ENCODE measurements at places on chromosomes 11 and 22.

DNA sequence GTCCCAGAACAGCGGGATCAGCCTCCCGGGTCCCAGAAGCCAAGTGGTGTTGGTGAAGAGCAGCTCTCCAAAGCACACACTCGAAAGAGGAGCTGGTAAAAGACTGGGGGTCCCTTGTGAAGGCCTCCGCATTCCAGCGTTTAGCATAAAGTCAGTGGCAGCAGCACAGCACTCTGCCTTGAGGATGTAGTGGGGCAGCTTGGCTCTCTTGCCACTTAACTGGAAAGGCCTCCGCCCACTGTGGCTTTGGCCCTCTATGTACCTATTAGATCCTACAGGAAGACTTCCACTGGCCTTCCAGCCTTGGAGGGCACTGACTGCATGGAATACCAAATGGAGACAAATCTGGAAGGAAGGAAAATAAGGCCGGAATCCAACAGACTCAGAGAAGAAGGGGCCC, 1455.3 kb downstream of the BRD1 start:
- no peak for DNase-seq

DNA sequence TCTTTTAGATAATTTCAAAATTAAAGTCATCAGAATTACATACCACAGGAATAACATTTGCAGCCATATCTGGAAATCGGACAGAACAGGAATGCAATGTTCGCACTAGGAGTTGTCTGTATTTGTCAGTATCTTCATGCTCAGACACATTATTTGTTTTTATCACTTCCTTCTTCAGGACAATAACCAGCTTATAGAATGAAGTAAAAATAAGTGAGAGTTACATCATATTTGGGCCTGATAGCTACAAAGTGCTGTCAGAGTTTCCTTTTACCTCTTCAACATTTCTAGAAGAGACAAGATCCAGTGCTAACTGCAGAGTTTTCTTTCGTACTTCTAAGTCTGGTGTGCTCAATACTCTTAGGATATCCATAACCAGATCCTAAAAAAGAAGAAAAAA, 18.9 kb downstream of the COPB1 start:
- DNase-seq, result no peak

- peak; percentile 26 for DNase-seq
Measured at GRCh38 chr22:17046566-17047348, 38.0 kb upstream of the IL17RA start.

GRCh38 chr11:131977231-131977630, 606.8 kb downstream of the NTM start:
- DNase-seq, result no peak

GRCh38 chr22:28198692-28199091, 279.6 kb upstream of the PITPNB start:
- no peak for DNase-seq

- no peak for DNase-seq
Measured at GRCh38 chr22:19559324-19559811, 35.2 kb upstream of the CLDN5 start.

- no peak for DNase-seq
Measured at GRCh38 chr11:16261836-16262644, 94.3 kb downstream of the SOX6 start.

- peak; percentile 28 for DNase-seq
Measured at GRCh38 chr22:23714596-23715578, 24.1 kb downstream of the RGL4 start.

DNA sequence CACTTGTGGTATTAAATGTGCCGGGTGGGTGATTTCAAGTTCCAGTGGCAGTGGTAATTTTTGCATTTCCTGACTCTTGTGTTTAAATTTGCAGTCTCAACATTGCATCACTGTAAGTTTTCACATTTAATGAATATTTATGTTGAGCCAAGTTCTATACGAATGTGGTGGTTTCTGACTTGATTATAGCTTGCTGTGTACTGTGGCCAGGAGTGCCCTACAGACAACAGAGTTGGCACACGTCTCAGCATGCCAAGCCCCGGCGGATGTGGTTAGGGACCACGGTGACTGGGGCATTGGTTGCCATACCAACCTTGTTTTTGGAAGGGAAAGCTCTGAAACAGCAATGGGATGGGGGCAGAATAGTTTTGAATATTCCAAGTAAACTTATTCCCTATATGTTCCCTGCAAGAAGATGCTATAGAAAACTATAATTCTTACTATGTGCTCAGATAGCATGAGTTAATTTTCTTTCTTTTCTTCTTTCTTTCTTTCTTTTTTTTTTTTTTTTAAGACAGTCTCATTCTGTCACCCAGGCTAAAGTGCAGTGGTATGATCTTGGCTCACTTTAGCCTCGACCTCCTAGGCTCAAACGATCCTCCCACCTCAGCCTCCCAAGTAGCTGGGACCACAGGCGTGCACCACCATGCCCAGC, 16.0 kb downstream of the ZNRF3 start:
- no peak for DNase-seq

GRCh38 chr11:57260937-57261783, 24.1 kb upstream of the APLNR start:
- DNase-seq, result no peak

All from suppressor macrophage treated with lipopolysaccharide for 1 hour (primary cell).